Activated CD8-positive, alpha-beta memory T cell treated with anti-CD3 and anti-CD28 coated beads, Interleukin-2, amount 50 U/mL, for 4 hours (primary cell): ENCODE measurements at places on chromosomes 12 and 14.
A peak's percentile ranks its signal among the peaks of the same experiment; 100 is the strongest.

DNA sequence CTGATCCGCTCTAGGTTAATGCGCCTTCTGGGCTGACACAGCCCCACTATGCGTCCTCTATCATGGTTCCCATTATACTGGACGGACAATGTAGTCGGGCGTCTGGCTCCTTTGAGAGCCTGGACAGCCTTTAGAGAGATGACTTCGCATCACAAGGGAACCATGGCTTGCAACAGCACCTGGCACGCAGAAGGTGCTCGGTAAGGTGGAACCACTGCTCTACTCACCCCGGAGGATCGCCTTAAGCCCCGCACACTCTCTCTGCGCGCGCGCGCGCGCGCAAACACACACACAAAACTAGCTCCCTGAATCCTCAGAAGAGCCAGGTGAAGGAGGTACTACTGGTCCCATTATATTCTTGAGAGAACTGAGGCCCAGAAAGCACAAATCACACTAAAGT is 7.1 kb downstream of the MAP3K12 start:
- no peak for DNase-seq

- peak; percentile 77 for DNase-seq
These were observed at the start of gene RDH11 for GRCh38 chr14:67695394-67695949. RDH11 (minus strand) TSS chr14:67695764; CDS start chr14:67695703, 61 bp downstream.

DNA sequence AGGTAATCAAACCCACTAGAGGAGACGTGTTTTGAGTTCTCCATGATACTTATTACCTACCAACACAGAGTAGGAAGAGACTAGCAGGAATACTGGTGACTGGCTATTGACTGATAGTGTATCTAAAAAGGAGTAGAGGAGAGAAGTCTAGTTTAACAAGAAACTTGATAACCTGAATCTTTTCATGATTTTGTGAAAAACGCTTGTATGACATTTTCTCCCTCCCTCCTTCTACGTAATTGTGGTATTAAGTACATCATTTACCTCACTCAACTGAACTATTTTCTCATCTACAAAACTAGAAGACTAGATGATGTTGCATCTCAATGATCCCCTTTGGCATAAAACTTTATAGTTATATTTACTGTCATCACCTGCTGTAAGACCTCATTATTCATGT is 107.4 kb downstream of the PPP1R12A start:
- DNase-seq: no peak

DNA sequence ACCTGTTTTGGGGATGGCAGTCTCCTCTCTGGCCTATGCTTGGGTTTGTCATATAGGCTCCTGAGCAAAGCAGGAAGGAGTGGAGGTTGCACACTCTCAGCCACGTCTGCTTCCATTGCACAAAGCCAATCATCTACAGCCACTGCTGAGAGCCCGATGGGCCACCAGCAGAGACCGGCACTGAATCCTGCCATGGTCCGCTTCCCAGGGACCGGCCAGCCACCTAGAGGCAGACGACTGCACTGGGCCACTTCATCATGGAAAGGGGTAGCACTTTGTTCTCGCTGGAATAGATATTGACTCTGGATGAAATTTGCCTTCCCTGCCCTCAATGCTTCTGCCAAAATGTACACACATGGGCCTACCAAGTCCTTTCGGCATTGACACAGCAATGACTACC is 22.3 kb downstream of the DLK1 start:
- DNase-seq: no peak

GRCh38 chr12:116295327-116296263 is 18.1 kb upstream of the MED13L start:
- no peak for DNase-seq

DNA sequence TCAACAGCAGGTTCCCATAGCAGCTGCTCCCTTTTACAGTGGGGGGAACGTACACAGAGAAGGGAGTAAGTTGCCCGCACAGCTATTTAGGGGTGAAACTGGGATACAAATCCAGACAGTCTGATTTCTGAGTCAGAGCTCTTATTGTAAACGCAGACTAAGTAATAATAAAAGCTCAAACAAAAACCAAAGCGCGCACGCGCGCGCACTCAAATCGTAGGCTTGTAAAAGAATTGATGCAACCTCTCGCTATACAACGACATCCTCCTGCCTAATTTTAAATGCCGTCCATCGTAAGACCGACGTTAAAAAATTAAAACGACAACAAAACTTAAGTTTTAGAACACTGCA is 747 bp upstream of the DACT1 start:
- peak; percentile 18 for DNase-seq

- DNase-seq: no peak
These were observed 6.1 kb upstream of the ASIC1 start for GRCh38 chr12:50051101-50051806.

- no peak for DNase-seq
These were observed 50.2 kb downstream of the WDR20 start for GRCh38 chr14:102189874-102190273.

DNA sequence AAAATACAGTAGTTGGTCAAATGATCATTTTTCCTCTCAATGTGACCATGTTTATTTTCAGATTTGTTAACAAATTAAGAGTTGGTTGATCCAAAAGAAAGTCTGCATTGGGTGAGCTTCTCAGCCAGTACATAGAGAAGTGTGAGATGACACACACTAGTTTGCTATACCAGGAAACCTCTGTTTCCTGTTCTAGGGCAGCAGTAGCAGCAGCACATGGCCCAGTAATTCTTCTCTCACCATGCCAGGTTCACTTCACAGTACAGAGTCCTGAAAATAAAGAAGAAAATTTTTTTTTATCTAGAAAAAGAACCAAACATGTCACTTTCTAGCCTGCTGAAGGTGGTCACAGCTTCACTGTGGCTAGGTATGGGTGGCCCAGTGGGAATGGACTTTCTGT is 250.2 kb upstream of the OR4E1 start:
- DNase-seq: peak; percentile 21

- DNase-seq: no peak
These were observed 250.2 kb downstream of the CACNA1C start for GRCh38 chr12:2302711-2303580.
